ENCODE measurements at places on chromosomes 2 and 18.

GRCh38 chr2:152072011-152072410, 26.8 kb downstream of the CACNB4 start:
- DNase-seq, result no peak

DNA sequence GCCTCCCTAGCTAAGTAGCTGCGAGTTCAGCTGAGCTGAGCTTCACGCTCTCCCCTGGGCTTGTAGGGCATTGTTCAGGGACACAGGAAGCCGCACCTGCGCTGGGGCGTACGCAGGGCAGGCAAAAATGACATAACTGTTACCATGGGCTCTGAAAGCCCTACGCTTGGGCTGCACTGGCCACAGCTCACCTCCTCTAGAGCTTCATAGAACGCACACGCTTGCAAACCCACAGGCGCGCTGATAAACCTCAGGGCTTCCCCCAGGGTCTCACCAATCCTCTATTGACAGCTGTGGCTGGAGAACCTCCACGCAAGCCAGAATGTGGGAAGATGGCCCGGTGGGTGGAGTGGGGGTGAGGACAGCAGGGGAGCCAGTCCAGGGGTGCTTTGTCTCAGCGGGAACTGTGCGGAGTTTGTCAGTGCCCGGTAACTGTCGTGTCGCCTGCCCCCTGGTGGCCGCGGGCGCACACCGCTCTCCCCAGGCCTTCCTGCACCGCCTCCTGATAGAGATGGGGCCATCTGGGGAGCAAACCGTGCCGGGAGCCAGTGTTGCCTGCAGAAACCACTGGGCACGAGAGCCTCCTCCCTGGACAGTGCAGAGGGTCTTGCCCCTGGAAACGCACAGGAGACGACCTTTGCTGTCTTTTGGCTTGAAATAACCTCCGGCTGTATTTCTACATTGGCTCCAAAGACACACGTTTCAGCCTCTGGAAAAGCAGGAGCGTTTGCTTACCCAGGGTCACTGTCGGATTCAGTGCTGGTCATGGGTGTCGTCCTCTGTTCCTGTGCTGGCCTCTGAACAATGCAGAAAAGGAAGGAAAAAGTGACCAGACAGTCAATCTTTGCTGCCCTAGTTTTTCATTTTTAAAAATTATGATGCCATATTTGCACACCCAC, 17.0 kb upstream of the CIDEA start:
- DNase-seq, result no peak

- no peak for DNase-seq
Observed at GRCh38 chr2:142398212-142398611, 267.4 kb upstream of the LRP1B start.

- DNase-seq, result no peak
Observed at GRCh38 chr2:20507711-20508110, 60.8 kb downstream of the RHOB start.

GRCh38 chr2:79994161-79994560, 310.4 kb downstream of the LRRTM1 start:
- no peak for DNase-seq

GRCh38 chr18:56709463-56709862, 58.3 kb downstream of the WDR7 start:
- DNase-seq, result peak; percentile 45

GRCh38 chr18:54338230-54338629, 19.4 kb downstream of the STARD6 start:
- no peak for DNase-seq

- DNase-seq, result no peak
Observed at GRCh38 chr2:80610108-80610507, 305.6 kb upstream of the LRRTM1 start.
